Tibial nerve (tissue), 4 donors: ENCODE measurements at places on chromosomes 4 and X.

- DNase-seq, result no peak
Observed at GRCh38 chr4:65370709-65371108, 299.6 kb downstream of the EPHA5 start.

- DNase-seq, result no peak
Observed at GRCh38 chr4:184821242-184821641, 4.5 kb downstream of the ACSL1 start.

GRCh38 chr4:168152837-168153500 is 60.6 kb downstream of the ANXA10 start:
- DNase-seq, result no peak

DNA sequence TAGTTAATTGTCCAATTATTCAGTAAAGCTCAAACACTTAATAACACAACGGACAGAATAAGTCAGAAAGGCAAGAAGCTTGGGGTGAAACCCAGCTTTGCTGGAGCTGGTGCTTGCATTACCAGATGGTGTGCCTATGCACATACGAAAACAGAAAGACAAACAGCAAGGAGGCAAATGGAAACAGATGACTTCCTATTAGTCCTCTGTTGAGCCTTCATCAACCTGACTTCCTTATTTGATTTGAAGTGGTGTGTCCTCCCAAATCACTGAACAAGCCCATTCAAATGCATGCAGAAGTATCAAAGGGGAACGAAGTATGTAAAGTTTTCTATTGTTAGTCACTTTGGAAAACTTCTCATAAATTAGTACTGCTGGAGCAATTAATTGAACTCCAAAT is 166.2 kb downstream of the ATP10D start:
- DNase-seq, result no peak

- no peak for DNase-seq
Observed at GRCh38 chr4:12943069-12943468, 541.1 kb downstream of the RAB28 start.

- DNase-seq, result no peak
Observed at GRCh38 chr4:181702864-181703495, 540.2 kb upstream of the TENM3 start.

GRCh38 chr4:139009702-139010101 is 5.9 kb upstream of the NOCT start:
- DNase-seq, result no peak

DNA sequence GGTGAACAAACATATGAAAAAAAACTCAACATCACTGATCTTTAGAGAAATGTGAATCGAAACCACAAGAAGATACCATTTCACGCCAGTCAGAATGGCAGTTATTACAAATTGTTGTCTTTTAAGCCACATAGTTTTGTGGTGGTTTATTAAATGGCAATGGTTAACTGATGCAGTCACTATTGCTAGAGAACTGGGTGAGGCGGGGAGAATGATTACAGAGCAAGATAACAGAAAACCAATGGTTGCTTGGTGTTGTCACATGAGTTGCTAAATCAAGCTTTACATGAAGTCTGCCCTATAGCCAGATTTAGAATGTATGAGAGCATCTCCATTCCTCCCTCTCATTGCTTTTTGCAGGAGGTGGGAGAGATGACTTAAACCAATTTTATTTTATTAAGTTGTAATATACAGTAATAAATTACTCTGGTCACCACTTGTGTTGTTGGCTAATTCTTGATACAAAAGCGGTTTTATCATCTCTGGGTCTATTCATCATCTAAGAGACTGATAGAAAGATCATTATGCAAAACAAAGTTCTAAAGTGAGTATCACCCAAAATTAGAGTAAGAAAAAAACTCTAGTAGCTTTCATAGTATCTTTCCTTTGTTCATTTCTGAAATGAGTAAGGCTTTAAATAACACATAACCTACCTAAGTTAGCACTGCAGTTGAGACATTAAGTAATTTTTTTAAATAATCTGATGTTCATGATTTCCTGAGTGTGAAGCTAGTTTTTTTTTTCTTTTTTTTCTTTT is 859.5 kb downstream of the STIM2 start:
- no peak for DNase-seq

DNA sequence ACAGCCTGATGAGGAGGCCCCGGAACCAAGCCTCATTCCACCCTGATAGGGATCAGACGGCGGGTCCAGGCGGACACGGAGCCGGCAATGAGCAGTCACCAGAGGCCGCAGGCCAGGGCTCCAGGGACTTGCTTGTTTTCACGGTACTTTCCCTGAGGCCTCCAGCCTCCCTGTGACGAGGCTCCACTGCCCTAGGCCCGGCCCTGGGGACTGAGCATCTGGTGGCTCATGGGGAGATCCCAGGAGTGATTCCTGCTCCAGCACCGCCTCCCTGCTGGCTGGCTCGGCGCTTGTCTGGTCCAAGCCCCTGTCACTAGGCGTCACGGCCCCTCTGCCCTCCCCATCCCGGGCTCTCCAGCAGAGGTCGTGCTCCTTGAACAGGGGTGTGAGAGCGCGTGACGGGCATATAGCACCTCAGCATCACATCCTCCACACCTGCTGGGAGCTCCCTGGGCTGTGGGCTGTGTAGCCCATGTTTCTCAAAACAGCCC is 14.1 kb downstream of the HTRA3 start:
- DNase-seq, result no peak

DNA sequence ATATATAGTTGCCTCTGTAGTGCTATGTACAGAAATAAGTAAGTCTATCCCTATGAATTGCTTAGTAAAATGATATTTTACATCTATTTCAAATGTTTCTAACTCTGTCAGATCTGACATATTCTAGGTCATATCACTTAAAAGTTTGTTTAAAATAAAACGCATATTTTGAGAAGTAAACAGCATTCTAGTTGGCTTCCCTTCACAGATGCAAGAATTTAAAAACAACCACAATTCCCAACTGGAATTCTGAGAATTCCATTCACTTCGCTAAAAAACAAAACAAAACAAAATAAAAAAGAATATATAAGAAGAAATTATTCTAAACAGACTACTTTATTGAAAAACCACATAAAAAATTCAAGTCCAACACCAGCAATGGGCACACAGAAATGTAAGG is 126.0 kb downstream of the PPP3CA start:
- no peak for DNase-seq

- no peak for DNase-seq
Observed at GRCh38 chr4:118839221-118839927, 3.4 kb upstream of the SEC24D start.
